CD4-positive, alpha-beta T cell treated with Interleukin-6 at 100 ng/mL for 8 hours (primary cell): ENCODE measurements at places on chromosomes 4 and X.

- no peak for DNase-seq
Measured at GRCh38 chr4:138835832-138836533, 179.6 kb upstream of the NOCT start.

DNA sequence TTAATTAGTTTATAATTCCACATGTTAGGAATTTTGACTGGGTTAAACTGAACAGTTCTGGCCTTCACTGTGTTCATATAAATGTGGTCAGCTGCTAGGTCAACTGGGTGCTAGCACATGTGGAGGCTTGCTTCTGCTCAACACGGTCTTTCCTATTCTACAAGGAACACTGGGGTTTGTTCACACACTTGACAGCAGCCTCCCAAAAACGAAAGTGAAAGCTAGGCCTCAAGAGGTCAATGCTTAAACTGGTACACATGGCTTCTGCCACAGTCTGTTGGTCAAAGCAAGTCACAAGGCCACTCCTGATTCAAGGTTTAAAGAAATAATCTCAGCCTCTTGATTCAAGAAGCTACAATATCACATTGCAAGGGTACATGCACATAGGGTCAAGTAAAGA lies 126.5 kb downstream of the QDPR start:
- peak; percentile 19 for DNase-seq

- DNase-seq: no peak
Measured at GRCh38 chr4:40170588-40170987, 26.2 kb upstream of the RHOH start.

DNA sequence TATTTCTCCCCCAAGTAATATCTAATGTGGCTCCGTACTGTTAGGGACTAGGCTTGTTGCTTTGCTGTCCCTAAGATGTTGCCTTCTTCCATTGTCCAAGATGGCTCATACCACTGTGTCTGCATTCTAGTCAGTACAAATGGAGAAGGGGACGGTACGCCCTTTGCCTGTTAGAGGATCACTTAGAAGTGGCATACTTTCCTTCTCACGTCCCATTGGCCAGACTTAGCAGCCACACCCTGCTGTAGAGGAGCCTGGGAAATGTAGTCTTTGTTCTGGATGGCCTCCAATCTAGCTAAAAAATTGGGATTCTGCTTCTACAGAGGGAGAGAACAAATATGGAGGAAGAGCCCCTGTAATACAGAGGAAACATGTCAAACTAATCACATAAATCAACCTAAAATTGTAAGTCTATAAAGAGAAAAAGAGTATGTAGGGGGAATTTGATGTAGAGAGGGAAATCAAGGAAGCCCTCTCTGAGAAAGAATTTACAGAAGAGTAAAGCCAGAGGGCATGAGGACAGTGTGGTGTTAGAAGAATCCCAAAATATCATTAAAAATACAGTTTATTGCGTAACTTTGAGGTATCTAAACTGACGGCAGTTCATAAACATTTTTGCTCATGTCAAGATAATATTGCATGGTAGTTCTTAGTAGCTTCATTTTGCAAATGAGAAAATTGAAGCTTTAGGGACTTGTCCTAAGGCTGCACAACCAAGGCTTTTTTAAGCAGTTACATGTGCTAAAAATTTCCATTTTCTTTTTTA lies 15.1 kb downstream of the PRIMPOL start:
- no peak for DNase-seq

DNA sequence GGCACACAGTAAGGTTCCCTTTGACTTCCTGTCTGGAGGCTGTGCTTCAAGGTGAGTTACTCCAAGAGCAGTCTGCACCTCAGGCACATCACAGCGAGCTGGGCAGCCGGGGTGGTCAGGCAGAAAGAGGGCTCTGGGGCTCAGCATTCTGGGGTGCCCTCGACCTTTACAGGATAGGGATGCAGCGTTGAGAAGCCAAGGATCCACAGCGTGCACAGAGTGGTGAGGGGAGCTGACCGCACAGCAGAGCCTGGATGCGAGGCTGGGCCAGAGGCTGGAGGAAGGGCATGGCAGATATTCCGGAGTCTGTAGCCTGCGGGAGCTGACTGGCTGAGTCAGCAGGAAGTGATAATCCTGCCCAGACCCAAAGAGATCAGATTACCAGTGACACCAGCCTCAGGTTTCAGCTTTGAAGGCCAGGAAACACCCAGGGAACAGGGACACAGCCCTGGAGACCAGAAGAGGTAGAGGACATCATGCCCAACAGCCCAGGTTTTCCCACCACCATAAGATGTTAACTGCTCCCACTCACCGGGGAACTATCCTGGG lies 38.4 kb upstream of the PDLIM3 start:
- no peak for DNase-seq

DNA sequence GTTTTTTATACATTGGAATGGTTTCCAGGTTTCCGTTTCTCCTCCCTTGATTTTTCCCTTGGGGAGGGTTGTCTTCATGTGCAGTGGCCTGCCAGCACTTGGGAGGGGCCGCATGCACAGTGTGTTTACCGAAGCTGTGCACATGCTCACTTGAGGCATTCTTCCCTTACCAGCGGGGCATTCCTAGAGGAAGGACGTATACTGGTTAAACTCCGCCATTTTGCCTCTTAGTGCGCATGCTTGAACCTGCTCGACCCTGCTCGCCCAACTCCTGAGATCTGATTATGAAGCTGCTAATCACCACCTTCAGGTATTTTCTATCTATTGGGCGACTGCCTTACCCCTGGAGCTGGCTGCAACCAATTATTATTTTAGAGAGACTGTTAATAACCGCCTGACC lies 76.2 kb downstream of the CXCL13 start:
- no peak for DNase-seq
